ENCODE measurements at places on chromosomes 1 and 21.

DNA sequence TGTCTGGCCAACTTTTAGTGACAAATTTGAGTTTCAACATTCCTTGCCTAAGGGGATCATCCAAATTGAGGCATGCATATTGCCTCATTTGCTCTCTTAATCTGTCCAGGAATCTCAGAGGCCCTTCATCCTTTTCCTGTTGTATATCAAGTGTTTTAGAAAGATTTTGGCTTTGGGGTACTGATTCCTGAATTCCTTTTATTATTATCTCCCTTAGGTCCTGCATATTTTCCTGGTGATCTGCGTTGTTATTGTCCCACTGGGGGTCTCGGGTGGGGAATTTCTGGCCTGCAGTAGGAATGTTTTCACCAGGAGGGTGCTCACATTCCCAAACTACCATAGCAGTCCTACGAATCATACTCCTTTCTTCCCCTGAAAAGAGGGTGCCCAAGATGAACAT, 4.4 kb upstream of the AADACL3 start:
- DNase-seq: no peak

DNA sequence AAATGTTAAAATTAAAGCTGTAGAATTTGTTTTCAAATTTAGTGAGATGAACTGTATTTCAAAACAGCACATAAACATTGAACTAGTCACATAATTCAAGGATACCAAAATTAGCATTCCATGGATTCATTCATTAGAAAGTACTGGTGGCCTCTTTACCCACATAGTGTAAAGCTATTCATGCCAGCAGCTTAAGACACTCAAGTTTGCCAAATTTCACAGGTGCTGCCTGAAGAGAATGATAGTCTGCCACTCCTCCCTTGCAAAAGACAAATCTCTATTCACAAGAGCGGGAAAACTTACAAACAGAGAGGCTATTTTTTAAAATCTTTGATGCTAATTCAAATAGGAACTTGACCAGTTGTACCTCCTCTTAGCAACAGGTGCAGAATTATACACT, 337.0 kb downstream of the BRINP3 start:
- no peak for DNase-seq

DNA sequence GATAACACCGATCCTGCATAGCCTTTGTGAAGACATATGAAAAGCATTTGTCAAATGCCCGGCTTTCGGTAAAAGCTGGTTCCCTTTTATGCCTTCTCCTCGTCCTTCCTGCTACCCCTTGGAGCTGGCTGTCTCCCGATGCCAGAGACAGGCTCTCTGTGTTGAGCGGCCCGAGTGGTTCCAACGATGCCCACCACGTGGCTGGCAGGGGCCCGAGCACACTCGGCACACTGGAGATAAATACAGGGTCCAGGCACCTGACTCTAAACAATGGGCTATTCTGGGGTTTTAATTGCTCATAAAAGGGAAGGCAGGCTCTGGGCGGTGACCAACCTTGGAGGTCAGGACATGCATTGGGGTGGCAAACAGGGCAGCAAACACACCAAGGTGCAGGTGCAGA, 207.1 kb downstream of the HIVEP3 start:
- DNase-seq: no peak

DNA sequence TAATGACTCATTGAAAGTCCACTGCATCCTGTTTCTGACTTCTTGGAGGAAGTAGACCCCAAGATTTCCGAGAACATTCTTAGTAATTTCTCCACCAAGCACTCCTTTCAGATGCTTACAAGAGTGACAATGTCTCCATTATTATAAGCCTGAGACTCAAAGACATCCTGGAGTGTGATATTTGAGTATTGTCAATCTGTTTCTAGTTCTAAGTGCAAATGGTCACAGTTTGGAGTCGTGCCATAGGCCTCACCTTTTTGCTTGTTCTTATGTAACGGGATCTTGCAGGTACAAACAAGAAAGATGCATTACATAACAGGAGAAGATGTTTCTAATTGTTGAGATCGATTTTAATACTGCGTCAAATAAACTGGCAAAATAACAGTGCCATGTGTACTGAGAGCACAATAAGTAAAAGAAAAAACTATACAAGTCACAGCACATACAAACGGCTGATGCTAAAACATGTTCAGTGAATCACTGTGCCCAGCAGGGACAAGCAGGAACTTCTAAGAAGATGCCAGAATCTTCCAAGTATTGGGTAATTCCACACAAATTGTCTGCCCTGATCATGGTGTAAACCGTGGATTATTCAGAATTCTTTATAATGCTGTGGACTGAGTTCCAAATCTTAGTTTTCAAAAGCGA, 54.1 kb downstream of the CD2 start:
- no peak for DNase-seq

DNA sequence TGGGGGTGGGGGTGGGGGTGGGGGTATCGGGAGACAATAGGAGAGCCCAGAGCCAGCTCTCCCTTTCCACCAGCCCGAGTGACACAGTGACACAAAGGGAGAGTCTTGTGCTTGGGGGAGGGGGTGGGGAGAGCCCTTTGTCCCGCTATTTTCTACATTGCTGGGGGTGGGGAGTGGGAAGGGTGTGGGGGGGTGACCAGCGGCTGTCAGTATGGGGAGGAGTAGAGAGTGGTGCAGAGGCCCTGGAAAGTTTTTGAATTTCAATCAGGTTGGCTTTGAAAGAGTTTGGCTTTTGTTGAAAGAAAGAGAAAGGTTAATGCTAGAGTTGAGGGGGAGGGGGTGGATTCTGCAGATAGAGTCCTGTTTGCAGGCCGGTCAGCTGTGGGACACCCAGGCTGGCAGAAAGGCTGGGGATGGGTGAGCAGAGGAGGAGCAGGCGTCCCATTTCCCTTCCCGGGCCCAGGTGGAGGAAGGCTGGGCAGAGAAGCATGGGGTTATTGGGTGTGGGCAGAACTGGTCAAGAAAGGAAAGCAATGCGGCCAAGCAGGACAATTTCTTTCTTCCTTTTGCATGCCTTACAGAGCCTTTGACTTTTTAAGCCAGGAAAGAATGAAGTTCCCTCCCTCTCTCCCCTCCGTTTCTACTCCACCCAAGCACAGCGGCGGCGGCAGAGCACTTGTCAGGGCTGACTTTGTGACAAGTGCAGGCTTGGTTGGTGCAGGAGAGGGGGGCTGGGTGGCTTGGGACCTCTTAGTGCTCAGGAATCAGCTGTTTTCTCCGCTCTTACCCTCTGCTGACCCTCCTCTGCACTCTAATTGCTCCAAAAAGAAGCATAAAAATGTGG, 96.2 kb downstream of the RNF220 start:
- no peak for DNase-seq

- no peak for DNase-seq
Measured at GRCh38 chr1:198922638-198923430, 284.0 kb downstream of the PTPRC start.

DNA sequence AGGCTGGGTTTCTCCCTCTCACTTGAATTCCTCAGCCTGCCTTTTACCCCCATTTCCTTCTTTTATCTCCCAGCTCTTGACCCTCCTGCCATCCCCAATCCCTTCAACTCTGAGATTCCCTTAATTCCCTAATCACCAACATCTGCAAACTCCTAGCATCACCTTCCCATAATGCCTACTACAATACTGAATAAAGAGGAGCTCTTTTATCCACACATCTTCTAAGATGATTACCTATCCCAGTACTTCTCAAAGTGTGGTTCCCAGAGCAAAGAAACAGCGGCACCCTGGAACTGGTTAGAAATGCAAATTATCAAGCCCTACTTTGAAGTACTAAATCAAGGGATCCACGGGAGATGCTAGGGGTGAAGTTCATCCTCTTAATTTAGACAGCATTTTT, 21.2 kb upstream of the UBE2U start:
- no peak for DNase-seq

GRCh38 chr1:107871259-107871658, 93.7 kb downstream of the VAV3 start:
- no peak for DNase-seq

GRCh38 chr1:23611601-23612327, 52.5 kb upstream of the ID3 start:
- DNase-seq: no peak

DNA sequence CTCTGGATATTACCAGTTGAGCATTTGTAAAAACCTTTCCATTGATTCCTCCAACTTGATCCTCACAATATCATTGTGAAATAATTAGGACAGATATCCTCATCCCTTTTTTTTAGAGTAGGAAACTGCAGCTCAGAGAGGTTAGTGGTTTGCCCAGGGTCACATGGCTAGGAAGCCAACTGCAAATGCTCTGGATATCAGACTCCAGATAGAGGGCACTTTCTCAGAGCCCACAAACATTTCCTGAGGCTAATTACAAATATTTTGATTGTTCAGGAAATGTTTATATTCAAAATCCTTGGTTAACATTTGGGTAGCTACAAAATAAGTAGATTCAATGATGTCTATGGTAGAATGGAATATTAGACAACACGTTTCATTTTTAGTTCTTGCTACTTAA, 154.8 kb upstream of the DPYD start:
- DNase-seq: no peak

DNA sequence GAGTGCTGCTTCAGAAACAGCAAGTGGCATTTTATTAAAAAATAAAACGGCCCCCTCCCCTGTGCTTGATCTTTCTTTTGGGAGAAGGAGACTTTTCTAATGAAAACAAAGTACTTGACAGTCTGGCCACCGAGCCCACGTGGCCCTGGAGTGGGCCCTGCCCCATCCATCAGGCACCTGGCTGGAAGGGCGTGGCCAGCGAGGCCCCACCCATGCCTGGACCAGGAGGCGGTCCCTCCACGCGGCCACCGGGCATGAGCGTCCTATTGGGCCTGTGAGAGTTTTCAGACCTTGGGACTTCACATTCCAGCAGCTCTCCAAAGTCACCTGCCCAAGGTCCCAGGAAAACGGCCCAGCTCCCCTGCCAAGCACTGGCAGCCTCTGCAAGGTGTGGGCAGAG, 144.7 kb downstream of the CASZ1 start:
- no peak for DNase-seq

GRCh38 chr1:218967836-218968235, 205.8 kb upstream of the LYPLAL1 start:
- DNase-seq: no peak

GRCh38 chr1:114219172-114219868, 65.7 kb upstream of the SYT6 start:
- no peak for DNase-seq

- no peak for DNase-seq
Measured at GRCh38 chr1:50548243-50548642, 125.0 kb upstream of the DMRTA2 start.

GRCh38 chr1:32967888-32968568, 3.4 kb upstream of the RNF19B start:
- no peak for DNase-seq

DNA sequence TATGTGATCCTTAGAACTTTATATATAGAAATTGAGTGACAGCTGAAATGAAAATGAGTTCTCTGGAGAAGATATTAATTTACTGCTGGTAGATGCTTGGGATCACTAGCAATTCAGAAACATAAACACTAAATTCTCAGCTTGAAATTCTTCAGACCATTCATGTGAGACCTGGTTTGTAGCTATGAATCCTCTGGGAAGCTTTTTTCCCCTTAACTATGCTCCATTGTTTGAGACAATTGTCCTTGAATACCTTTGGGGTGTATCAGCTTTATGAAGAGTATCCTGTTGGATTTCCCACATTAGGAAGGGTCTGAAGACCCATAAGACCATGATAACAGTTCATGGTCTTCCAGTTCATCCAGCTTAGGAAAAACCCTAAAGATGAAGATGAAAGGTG, 4.6 kb upstream of the DENND1B start:
- DNase-seq: no peak

DNA sequence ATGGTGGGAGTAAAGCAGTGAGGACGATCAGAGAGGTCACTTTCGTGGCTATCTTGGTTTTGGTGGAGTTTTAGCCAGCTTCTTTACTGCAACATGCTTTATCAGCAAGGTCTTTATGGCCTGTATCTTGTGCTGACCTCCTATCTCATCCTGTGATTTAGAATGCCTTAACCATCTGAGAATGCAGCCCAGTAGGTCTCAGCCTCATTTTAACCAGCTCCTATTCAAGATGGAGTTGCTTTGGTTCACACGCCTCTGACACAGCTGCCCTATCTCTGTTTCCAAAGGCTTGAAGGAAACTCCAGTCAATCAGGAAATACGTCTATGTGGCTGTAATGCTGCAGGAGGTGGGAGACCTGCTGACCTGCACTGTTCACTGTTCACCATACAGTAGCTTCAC, 146.1 kb upstream of the POGK start:
- DNase-seq: no peak

- no peak for DNase-seq
Measured at GRCh38 chr1:24108334-24109165, 3.4 kb downstream of the MYOM3 start.

DNA sequence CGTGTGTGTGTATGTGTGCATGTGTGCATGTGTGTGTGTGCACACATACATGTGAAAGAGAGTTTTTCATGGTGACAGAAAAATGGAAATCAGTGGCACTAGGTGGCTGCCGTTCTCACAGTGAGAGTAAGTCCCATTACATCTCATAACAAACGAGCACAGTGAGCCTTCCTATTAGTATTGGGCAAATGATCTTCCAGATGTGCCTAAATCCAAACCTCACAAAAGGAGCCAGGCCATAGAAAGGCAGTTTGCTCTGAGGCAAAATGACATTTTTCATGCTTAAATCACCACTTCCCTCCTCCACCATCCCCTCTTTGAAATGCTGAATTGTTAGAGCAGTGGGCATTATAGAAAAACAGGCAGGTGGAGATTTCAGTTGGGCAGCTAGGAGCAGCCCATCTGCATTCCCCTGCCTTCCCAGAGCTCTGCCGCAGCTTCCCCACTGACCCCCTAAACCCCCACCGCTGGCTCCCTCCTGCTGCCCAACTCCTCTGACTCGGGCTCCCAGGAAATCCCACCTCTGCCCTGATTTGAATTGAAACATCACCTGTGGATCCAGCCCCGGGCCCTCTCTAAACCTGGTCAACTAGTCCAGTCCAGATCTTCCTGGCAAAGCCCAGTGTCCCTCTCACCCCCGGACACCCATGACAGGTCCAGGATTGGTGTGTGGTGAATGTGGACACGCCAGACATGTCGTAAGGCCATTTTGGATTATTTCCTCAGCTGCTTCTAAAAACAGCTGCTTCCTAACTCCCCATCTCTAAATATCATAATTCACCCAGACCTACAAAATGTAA, 190.5 kb downstream of the SEC16B start:
- no peak for DNase-seq

GRCh38 chr1:226884116-226884625, 13.8 kb downstream of the PSEN2 start:
- DNase-seq: no peak

DNA sequence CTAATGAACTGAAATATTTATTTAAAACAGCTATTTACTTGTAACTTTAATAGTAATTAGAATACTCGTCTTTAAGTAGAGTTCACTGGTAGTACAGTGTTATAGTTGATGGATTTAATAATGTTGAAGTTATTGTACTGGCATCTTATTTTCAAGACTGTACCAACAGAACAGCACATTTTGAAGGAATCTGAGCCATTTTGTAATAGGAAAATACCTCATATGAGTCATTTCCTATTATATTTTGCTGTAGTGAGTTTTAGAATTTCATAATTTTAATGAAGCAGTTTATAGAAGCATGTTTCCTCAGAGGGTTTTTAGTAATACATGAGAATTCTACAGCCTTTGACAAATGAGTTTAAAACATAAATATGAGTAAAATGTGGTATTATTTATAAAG, 258.3 kb downstream of the OLFM3 start:
- no peak for DNase-seq

GRCh38 chr1:99603699-99604560, 42.0 kb upstream of the PALMD start:
- DNase-seq: no peak

GRCh38 chr1:8472668-8473067, 154.8 kb downstream of the SLC45A1 start:
- no peak for DNase-seq

Measured in activated CD8-positive, alpha-beta memory T cell treated with anti-CD3 and anti-CD28 coated beads for 1 hour (primary cell).